Astrocyte (in vitro differentiated cells and primary cell): ENCODE measurements at places on chromosomes 11 and 22. TPM values are rescaled to one million over a fixed set of nuclear protein-coding genes. Genes with fewer than 3 reads are reported as not detected.

GRCh38 chr22:30704978-30705377 is 10.3 kb downstream of the OSBP2 start:
- no peaks in the 10 kb centered on the region for H3K36me3 ChIP-seq
- no peaks in the 10 kb centered on the region for H3K27me3 ChIP-seq
- H3K27ac ChIP-seq = no peak overlapping the region
- H3K4me3 ChIP-seq = no peak overlapping the region
- peaks cover 22% of the 10 kb centered on the region for H3K4me1 ChIP-seq
- DNase-seq = no peak

DNA sequence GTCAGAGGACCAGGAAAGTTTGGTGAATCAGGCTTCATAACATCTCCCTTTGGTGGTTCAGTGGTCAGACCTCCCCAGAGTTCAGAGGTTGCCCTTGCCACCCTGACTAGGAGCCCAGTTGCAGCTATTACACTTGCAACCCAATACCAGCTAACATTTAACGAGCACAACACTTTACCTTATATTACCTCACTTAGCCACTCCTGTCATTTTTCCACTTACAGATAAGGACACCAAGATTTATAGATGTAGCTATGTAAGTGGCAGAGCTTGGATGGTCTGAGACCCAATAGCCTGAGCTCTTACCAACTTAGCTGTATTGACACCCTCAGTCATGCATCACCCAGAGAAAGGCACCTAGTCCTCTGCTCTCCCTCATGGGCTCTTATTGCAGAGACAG is 234.7 kb downstream of the INSC start:
- no peak overlapping the region for H3K27ac ChIP-seq
- no peaks in the 10 kb centered on the region for H3K27me3 ChIP-seq
- no peak for DNase-seq

GRCh38 chr11:10288881-10289764 is 4.9 kb downstream of the SBF2 start:
- H3K27ac ChIP-seq = no peak overlapping the region
- H3K27me3 ChIP-seq = no peaks in the 10 kb centered on the region
- no peak for DNase-seq
- peaks cover 6% of the 10 kb centered on the region for H3K4me1 ChIP-seq
- no peak overlapping the region for H3K4me3 ChIP-seq

DNA sequence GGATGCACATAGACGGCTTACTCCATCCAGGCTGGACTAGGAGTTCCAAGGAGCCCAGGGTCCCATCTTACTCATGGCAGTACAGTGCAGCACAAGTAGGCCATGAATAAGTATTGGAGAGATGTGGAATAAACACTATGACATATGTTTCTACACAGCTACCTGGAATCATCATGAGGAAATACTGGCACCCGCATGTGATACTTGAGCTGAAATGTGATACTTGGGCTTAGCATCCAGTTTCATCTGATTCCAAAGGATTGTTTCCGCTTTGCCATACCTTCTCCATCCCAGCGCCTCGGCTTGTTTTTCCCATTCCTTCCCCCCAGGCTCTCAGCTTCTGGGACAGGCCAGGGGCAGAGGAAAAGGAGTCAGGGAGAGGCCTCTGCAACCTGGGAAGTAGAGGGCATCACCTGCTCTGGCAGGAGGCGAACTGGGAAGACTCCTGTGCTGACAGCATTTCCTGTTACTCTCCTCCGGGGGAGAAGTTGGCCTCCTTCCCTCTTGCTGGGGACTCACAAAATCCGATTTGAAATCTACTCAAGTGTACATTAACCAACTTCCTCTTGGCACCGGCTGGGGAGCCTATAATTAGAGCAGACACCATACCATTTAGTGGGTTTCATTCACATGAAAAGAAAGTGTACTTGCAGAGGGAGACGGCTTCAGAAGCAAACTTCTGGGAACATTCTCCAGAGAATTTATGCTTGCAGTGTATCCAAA is 187.8 kb downstream of the MIAT start:
- no peak overlapping the region for H3K4me3 ChIP-seq
- peaks cover 38% of the 10 kb centered on the region for H3K4me1 ChIP-seq
- H3K27me3 ChIP-seq = no peaks in the 10 kb centered on the region
- no peaks in the 10 kb centered on the region for H3K36me3 ChIP-seq

GRCh38 chr11:65419772-65420481 is 2.7 kb upstream of the NEAT1 start:
- H3K27ac ChIP-seq = peak overlapping the region; percentile 100

- H3K4me3 ChIP-seq = no peak overlapping the region
- H3K27me3 ChIP-seq = no peaks in the 10 kb centered on the region
- H3K4me1 ChIP-seq = peaks cover 34% of the 10 kb centered on the region
- peak; percentile 97 for DNase-seq
Observed at GRCh38 chr22:29912605-29913398, 29.8 kb downstream of the MTMR3 start.

- H3K36me3 ChIP-seq = no peaks in the 10 kb centered on the region
- no peak overlapping the region for H3K27ac ChIP-seq
- H3K27me3 ChIP-seq = no peaks in the 10 kb centered on the region
- peaks cover 7% of the 10 kb centered on the region for H3K4me1 ChIP-seq
- peak; percentile 19 for DNase-seq
Observed at GRCh38 chr11:92870196-92870832, 99.1 kb upstream of the MTNR1B start.

DNA sequence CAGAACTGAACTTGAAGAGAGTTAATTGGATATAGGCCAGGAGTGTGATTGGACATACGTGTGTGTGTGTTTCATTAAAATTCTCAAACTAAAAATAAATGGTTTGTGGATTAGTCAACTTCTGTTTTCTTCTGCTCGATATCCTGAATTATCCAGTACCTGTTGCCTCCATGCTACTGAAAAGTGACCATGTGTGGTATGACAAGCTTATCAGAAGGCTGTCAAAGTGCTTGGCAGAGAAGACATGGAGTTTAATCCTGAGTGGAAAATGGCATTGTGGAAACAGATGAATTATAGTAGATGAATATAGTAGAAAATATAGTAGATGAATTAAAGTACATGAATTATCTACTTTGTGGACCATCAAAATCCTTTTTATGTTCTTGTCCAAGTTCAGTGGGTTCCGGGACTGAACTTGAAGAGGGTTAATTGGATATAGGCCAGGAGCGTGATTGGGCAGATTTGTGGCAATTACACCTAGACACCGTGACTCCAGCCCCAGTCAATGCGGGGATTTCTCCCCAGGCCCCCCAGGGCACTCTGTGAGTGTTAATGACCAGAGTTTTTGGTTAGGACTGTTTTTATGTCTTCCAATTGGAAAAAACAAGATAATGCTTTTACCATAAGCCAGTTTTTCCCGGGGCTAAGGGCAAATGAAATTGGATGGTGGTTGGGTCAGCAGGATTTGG is 30.1 kb downstream of the GRAMD1B start:
- no peak overlapping the region for H3K27ac ChIP-seq
- DNase-seq = no peak
- no peaks in the 10 kb centered on the region for H3K27me3 ChIP-seq
- H3K4me3 ChIP-seq = no peak overlapping the region
- H3K36me3 ChIP-seq = no peaks in the 10 kb centered on the region

GRCh38 chr22:20859615-20860014 is 808 bp downstream of the SNAP29 start:
- peaks cover 11% of the 10 kb centered on the region for H3K4me1 ChIP-seq
- peak overlapping the region; percentile 77 for H3K4me3 ChIP-seq
- H3K27me3 ChIP-seq = no peaks in the 10 kb centered on the region
- no peaks in the 10 kb centered on the region for H3K36me3 ChIP-seq
- H3K27ac ChIP-seq = no peak overlapping the region
- DNase-seq = no peak

GRCh38 chr11:65477149-65477965 is 21.5 kb upstream of the MALAT1 start:
- DNase-seq = peak; percentile 86
- peak overlapping the region; percentile 72 for H3K4me3 ChIP-seq
- no peaks in the 10 kb centered on the region for H3K27me3 ChIP-seq
- H3K27ac ChIP-seq = peak overlapping the region; percentile 100

GRCh38 chr11:117970400-117971024 is 15.7 kb upstream of the IL10RA start:
- no peak for DNase-seq
- H3K27me3 ChIP-seq = peaks cover 6% of the 10 kb centered on the region
- H3K4me3 ChIP-seq = no peak overlapping the region
- no peaks in the 10 kb centered on the region for H3K36me3 ChIP-seq
- peaks cover 3% of the 10 kb centered on the region for H3K4me1 ChIP-seq

- H3K27me3 ChIP-seq = no peaks in the 10 kb centered on the region
- no peak overlapping the region for H3K27ac ChIP-seq
- no peaks in the 10 kb centered on the region for H3K36me3 ChIP-seq
- no peaks in the 10 kb centered on the region for H3K4me1 ChIP-seq
Observed at GRCh38 chr11:26583550-26583949, 11.5 kb upstream of the MUC15 start.

GRCh38 chr11:109527496-109527895 is 105.5 kb downstream of the C11orf87 start:
- no peak overlapping the region for H3K4me3 ChIP-seq
- no peaks in the 10 kb centered on the region for H3K4me1 ChIP-seq
- no peak overlapping the region for H3K27ac ChIP-seq
- DNase-seq = peak; percentile 34
- no peaks in the 10 kb centered on the region for H3K36me3 ChIP-seq
- H3K27me3 ChIP-seq = no peaks in the 10 kb centered on the region

The TTLL12 gene
- total RNA-seq = 21.4 and 21.6 TPM in 2 replicates

The LRRC74B gene
- total RNA-seq = 0.19 TPM in 1 of 2 replicates, not detected in the other

The ART5 gene
- total RNA-seq = 4.1 and 8.3 TPM in 2 replicates
